Stimulated activated CD4-positive, alpha-beta T cell treated with anti-CD3 and anti-CD28 coated beads, Interleukin-1b, Interleukin-23, amount 100 ng/mL, for 24 hours (primary cell): ENCODE measurements at places on chromosomes 7 and 10.

DNA sequence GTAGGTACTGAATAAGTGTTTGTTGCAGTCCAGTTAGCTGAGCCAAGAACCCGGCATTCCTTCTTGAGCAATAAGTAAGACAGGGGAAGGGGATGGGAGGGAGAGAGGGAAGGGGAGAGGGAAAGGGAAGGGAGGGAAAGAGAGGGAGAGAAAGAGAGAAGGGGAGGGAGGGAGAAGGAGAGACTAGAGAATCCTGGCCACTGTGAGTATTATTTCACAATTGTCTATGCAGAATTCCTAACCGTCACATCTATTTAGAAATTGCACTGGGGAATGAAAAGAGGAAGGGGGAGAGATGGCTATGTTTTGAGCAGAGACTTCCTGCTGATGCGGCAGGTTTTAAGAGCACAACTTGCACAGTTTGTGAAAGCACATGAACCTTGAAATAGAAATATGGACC lies 251.4 kb upstream of the ZMIZ1 start:
- DNase-seq: no peak

DNA sequence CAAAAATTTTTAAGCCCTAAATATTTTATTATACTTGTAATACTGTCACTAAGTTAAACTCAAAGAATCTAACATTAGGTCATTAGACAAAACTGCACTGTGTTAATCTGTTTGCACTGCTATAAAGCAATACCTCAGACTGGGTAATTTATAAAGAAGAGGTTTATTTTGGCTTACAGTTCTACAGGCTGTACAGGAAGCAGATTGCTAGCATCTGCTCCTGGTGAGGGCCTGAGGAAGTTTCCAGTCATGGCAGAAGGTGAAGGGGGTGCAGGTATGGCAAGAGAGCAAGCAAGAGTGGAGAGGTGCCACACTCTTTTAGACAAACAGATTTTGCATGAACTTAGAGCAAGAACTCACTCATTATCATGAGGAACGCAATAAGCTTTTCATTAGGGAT lies 125.7 kb downstream of the IMMP2L start:
- DNase-seq: no peak

GRCh38 chr7:57638666-57639065 lies 188.7 kb downstream of the ZNF716 start:
- no peak for DNase-seq

GRCh38 chr10:81848514-81848913 lies 26.5 kb upstream of the NRG3 start:
- DNase-seq: no peak

DNA sequence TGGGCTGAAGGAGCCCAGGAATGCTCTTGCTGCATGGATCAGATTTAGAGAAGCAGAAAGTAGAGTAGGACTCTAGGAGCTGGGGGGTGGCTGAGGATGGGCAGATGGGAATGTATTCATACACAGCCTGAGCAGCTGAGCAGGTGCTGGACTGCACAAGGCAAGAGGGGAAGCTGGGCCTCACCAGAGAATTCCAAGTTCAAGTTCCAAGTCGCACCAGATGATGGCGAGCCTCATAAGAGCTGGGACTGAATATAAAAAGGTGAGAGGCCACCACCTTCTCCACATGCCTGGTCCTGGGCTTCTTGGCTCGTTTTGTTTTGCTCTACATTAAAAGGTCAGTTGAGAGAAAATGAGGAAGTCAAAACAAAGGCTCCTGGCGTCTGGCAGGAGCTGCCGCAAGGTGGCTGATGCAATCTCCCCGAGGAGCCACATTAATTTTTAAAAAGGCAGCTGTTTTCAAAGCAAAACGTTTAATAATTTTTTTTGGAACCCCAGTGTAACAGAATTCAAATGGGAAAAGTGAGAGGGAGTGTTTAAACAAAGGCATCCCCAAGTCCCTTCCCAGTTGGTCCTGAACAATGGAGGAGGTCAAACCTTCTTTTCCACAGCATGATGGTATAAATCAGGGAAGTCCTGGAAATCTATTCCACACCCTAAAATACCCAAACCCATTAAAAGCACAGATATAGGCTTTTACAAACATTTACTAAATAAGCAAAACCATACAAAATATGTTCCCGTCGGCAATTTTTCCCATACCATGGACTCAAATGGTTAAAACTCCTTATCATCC lies 9.5 kb downstream of the CYREN start:
- DNase-seq: no peak

- DNase-seq: no peak
These were observed 617.6 kb downstream of the INHBA start for GRCh38 chr7:41085244-41085643.

DNA sequence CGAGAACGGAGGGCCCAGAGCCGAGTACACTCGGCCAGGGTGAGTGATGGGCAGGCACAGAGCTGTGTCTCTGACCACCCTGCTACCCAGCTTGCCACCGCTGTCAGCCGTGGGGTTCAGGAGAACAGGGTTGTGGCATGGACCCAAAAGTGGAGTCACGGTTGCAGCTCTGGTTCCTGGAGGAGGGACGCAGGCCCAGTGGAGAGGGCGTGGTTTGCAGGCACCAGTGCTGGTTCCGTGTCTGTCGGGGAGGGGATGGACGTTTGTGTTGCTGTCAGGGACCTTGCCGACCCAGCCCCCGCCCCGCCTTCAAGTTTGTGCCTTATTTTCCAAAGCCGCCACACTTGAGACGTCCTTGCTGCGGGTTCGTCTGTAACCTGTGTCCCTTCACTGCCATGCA lies 45.1 kb upstream of the AP5Z1 start:
- no peak for DNase-seq

DNA sequence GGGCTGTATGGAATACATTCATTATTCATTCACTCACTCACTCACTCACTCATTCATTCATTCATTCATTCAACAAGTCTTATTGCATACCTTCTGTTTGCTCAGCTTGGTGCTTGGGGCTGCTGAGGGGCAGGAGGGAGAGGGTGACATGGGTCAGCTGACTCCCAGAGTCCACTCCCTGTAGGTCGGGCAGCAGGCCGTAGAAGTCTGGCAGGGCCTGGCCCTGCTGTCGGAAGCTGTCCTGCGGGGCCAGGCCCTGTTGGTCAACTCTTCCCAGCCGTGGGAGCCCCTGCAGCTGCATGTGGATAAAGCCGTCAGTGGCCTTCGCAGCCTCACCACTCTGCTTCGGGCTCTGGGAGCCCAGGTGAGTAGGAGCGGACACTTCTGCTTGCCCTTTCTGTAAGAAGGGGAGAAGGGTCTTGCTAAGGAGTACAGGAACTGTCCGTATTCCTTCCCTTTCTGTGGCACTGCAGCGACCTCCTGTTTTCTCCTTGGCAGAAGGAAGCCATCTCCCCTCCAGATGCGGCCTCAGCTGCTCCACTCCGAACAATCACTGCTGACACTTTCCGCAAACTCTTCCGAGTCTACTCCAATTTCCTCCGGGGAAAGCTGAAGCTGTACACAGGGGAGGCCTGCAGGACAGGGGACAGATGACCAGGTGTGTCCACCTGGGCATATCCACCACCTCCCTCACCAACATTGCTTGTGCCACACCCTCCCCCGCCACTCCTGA lies 2.4 kb downstream of the EPO start:
- no peak for DNase-seq

DNA sequence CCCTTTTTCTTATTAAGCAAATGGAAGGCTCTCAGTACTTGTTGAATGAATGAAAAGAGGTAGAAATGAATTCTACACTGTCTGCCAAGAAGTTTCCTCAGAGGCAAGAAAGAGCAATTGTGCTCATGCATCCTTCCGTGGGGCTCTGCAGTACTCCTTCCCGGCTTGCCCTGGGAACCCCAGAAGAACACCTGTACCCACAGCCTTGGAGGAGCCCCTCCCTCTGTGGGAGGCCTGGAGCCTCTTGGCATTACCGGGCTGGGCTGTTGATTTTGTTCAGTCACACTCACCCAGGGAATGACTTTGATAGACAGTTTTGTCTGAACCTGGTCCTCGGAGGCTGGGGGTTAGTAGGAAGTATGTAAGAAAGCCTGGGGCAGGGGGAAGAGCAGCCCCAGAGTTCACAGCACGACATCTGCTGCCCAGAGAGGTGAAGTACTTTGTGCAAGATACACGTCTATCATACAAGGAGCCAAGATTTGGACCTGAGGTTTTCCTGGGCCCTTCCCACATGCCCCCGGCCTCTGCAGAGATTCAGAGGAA lies 134.8 kb upstream of the GDF10 start:
- DNase-seq: no peak

- DNase-seq: no peak
These were observed 68.8 kb upstream of the RSU1 start for GRCh38 chr10:16886031-16886430.

- DNase-seq: no peak
These were observed 54.4 kb downstream of the ARMH3 start for GRCh38 chr10:102001435-102002068.

GRCh38 chr10:29798921-29799690 lies 164.3 kb upstream of the SVIL start:
- no peak for DNase-seq

- DNase-seq: no peak
These were observed 344.2 kb upstream of the MKI67 start for GRCh38 chr10:128470321-128470965.

- DNase-seq: no peak
These were observed 193.9 kb downstream of the SDK1 start for GRCh38 chr7:3494947-3495346.

DNA sequence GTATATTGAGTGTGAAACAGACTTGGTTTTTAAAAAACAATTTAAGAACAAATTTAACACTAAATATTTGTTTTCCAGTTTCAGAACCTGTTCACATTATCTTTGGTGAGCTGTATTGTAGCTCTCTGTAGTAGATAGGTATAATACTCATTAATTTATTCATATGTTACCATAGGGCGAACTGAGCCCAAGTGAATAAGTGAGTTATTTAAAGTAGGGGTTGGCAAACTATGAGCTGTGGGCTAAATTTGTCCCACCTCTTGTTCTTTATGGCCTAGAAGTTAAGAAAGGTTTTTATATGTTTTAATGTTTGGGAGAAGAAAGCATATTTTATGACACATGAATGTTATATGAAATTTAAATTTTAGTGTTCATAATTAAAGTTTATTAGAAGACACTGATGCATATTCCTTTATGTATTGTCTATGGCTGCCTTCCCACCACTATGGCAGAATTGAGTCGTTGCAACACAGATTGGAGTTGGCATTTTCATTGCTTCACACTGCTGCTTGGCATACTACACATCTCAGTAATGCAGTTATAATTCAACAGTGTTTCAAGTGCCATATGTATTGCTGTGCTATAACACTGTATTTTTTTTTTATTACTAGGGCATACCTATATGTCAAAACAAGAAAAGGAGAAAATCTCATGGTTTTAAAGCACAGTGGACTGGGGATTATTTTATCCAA lies 146.5 kb downstream of the ADK start:
- DNase-seq: no peak

DNA sequence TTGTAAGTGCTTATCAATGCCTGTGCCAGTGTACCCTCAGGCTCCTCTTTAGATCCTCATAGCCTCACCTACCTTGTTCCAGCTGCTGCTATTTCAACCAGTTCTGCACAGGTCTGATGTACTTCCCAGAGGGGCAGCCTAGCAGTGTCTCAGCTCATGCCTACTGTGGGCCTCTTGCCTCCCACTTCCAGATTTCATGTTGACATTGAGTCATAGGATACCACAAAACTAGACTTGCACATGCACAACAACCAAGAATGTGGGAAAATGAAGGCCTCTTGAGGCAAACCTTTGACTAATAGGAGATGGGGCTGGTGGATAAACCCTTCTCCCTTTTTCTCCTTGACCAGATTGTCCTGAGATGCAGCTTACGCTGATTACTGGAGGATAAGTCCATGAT lies 31.0 kb downstream of the PON3 start:
- DNase-seq: no peak
